ENCODE measurements at places on chromosomes 12 and 14.

DNA sequence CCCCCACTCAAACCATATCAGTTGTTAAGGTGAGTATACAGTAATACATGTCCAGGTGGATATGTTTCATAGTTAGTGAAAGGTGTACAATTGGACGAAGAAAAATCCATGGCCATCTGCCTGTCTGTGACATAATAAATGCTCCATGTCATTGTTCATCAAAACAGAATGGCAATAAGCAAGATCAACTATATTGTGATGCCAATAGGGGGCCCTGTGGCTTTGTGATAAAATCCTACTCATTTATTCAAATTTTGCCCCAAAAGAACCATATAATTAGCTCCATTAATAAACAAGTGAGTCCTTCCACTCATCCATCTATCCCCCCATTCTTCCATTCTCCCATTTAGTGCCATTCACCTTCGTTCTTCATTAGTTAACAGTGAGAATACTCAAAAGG lies 102.0 kb downstream of the MGST1 start:
- DNase-seq, result no peak

- no peak for DNase-seq
Observed at GRCh38 chr12:51626115-51626514, 35.1 kb downstream of the SCN8A start.

DNA sequence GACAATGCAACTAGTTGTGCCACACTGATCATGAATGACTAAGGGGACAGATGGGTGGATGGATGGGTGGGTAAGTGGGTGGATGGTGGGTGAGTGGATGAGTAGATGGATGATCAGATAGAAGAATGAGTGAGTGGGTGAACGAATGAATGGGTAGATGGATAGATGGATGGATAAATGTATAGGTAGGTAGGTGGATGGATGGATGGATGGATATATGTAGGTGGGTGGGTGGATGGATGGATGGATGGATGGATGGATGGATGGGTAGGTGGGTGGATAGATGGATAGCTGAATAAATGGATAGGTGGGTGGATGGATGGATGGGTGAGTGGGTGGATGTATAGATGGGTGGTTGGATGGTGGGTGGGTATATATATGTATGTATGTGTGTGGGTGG lies 348.8 kb upstream of the FKBP4 start:
- no peak for DNase-seq

DNA sequence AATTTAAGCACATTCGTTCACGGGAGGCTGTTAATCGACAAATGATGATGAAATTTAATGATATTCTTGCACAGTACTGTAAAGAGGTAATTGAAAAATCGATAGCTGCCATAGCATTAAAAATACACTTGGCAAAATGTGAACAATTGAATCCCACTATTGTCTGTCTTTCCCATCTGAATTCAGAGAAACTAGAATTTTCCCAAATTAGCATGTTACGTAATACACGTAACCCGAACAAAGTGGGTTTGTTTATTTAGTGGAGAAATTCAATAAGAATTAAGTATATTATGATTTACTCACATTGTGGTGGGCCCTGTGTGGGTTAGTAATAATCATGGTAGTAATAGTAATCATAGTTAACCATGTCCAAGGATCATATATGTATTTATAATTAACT lies 31.9 kb downstream of the DNAH10 start:
- no peak for DNase-seq

- DNase-seq, result no peak
Observed at GRCh38 chr12:47068539-47068938, 10.9 kb upstream of the PCED1B start.

DNA sequence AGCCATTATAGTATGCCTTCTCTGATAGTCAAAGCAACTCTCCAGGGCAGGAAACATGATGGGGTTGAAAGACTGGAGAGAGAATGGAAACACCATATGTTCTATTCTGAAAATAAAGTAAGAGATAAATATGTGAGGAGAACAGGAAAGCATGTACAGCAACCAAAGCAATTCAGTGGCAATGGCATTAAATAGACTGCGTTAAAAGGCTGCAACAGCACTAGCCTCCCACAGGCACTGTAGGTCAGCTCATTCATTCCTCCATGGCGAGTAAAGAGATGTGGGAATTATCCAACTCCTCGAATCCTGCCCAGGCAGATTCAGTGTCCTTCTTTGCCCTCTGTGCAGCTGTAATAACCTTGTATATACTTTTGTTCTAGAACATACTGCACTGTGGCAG lies 43.8 kb downstream of the ANO6 start:
- DNase-seq, result no peak

- DNase-seq, result no peak
Observed at GRCh38 chr14:100901391-100902183, 1.9 kb downstream of the RTL1 start.

- no peak for DNase-seq
Observed at GRCh38 chr12:108832730-108833354, 24.5 kb downstream of the SSH1 start.

- DNase-seq, result no peak
Observed at GRCh38 chr12:91813701-91814100, 331.9 kb downstream of the BTG1 start.

Data from Caco-2 (cell line).